ENCODE measurements at places on chromosomes 1 and 21.
A peak's percentile ranks its signal among the peaks of the same experiment; 100 is the strongest.

DNA sequence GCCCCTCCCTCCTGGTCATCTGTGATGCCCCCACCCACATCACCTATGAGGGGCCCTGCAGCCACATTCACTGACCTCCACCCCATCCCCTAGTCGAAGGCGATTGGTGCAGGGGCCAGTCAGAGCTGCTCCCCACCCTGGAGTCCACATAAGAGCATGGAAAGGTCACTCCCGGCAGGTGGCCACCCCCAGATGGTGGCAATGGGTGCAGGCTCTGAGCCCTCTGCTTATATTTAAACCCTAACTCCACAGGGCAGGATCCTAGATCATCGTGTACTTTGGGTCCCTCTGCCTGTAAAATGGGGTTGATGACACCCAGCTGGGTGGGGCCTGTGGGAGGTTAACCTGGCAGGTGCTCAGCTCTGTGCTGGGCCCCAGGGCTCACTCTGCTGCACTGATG lies 186.8 kb upstream of the C1orf174 start:
- no peak for DNase-seq

DNA sequence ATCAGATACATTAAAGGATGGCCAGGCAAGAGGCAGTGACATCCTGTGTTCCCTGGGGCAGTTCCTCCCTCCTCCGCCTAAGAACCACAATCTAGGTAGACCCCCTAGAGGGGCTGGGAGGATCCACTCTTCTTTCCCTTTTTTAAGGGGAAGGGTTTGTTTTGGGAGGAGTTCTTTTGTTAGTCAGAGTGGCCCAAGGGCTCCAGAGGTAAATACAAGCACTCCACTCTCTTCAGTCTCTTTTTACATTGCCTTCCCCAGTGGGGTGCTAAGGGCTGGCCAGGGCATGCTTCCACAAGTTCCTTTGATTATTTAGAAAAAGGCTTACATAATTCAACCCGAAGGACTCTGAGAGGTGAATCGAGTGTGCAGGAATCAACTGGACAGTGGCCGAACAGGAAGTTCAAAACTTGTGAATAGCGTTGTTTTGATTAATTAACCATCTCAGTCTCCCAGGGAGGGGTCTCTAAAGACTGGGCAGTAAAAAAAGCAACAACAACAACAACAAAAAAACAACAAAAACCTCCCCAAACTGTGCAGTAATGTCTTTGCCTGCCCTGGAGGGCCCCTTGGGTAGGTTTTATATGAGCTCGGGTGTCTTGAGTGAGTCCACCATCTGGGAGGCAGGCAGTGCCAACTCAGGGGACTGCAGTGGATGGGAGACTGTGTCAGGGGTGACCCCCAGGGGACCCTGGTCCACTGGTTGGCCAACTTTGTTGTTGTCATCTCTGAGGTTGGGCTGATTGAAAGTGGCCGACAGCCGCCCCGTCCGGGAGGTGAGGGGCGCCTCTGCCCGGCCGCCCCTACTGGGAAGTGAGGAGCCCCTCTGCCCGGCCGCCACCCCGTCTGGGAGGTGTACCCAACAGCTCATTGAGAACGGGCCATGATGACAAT lies 33.2 kb upstream of the ENO1 start:
- no peak for DNase-seq

DNA sequence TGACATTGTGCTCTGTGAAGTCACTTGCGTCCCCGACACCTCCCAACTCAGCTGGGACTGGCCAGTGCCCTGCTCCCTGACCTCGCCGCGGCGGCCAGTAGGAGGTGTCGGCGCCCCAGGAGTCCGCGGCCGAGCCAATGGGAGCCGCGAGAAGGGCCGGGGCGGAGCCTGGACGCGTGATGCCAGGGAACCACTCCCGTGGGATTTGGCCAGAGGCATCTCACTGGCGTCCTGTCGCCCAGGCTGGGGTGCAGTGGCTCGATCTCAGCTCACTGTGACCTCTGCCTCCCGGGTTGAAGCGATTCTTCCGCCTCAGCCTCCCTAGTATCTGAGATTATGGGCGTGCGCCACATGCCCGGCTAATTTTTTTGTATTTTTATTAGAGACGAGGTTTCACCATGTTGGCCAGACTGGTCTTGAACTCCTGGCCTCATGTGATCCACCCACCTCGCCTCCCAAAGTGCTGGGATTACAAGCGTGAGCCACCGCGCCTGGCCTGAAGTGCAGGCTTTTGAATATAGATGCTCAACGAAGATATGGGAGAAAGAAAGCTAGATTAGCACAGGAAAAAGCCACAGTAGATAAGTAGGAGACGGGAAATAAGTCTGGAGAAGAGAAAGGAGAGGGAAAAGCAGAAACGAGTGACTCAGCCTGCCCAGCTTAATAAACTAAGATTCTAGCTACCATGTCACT lies 38.0 kb downstream of the ZBTB8OS start:
- DNase-seq, result peak; percentile 86

- no peak for DNase-seq
These were observed 231.3 kb downstream of the SETD4 start for GRCh38 chr21:35829067-35829466.

- DNase-seq, result no peak
These were observed 11.0 kb upstream of the TMEM200B start for GRCh38 chr1:29134695-29135028.

DNA sequence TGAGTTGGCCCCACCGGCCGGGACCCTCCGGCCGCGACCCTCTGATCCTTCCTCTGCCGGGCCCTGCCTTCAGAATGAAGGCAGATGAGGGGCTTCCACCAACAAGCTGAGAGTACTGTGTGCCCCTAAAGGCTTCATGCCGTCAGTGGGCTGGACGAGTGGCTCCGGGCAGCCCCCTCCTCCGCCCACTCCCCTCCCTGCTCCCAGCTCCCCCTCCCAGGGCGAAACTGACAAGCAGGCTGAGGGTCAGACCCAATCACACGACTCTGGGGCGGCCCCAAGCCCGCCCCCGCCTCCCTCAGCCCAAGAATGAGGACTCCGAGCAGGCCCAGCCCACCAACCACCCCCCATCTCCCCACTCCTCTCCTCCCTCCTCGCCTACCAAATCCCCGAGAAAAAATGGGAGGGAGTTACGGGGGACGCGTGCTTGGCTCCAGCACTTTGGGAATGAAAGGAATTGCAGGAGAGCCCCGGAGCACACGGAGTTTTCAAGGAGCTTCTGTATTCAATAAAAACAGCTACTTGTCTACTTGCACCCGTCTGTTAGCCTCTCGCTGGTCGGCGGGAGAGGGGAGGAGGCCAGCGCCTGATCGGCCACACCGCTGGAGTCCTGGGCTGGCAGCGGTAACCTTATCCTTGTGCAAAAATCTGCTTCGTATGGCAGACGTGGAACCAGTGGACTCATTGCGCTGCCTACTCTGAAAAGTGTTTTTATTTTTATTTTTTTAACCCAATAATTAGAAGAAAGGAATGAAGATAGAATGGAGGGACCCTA lies at the start of gene COL11A1:
COL11A1 (minus strand) TSS at position 147 of the 775 bp plus-strand sequence. CDS start 344 bp downstream, outside the sequence.
- no peak for DNase-seq

DNA sequence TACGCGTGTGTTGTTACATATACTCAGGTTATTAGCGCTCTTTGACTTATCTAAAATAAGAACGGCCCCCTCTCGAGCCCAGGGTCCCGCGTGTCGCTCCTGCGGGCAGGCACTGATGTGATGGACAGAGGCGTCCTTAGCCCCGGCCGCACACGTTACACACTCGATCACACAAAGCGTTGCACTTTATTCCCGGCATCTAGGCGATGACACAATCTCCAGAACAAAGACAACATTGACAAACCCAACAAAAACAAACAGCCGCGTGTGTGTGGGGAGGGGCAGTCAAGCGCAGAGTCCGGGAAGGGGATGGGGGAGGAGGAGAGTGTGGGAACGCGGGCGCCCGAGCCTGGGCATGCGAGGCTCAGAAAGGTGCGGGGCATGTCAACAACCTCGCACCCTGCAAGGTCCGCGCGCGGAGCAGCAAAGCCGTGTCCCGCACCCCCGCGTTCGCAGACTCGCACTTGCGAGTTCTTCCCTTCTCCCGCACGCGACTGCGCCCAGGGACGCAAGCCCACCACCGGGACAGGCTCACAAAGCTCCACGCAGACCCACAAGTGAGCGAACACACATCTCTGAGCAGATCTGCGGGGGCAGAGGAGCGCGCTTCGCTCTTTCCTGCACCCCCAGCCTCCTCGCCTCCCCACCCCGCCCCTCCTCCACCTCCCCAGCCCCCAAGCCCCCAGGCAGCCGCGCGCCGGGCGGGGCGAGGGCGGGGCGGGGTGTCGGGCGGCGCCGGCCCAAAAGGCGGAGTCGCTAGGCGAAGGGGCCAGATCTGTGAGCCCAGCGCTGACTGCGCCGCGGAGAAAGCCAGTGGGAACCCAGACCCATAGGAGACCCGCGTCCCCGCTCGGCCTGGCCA lies at the start of gene EFNA1:
EFNA1 (plus strand) TSS at position 772 of the 862 bp plus-strand sequence. CDS start 102 bp downstream, outside the sequence.
- peak; percentile 52 for DNase-seq

DNA sequence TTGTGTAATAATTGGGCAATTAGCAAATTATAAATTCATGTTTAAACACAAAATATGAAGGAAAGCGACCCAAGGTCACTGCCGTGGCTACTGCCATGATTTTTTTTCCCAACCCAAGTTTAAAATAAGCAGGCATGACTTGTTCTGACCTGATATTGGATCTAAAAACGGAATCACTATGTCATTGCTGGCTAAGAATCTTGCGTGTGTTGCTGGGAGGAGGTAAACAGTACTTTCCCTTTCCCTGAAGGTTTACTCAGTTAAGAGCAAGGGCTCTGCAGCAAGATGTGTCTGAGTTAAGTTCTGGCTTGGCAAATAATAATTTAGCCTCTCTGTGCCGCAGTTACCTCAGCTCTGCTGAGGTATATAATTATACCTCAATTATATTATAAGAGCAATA lies 125.7 kb upstream of the L1TD1 start:
- DNase-seq, result no peak

DNA sequence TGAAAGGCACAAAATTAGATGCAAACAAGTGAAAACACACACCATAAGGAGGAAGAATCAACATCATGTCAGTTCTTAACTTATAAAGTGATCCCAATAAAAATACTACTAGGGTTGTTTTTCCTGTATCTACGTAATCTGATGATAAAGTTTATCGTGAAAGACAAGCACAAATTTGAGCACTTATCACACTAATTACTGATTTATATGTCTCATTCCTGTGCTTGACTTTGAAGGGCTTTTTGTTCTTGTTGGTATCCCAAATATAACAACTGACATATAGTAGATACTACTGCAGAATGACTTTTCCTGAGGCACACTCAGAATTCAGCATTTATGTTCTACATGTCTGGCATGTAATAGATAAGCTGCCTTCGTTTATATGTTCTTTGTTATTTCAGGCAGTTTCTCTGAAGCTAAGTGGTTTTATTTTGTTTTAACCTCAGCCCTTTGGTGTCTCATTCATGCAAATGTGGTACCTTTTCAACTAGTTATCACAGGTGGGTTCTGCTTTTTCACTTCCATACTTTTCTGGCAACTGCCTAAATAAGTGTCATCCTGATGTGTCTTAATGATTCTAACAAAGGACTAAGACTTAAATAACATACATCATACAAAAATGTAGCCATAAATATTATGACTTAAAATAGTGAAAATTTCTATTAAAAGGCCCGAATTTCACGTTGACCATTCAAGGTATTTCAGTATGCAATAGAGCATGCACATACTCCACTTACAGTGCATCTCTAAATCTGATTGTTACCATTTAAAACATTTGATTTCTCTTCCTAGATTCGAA lies 73.2 kb downstream of the LRRC8C start:
- DNase-seq, result no peak

DNA sequence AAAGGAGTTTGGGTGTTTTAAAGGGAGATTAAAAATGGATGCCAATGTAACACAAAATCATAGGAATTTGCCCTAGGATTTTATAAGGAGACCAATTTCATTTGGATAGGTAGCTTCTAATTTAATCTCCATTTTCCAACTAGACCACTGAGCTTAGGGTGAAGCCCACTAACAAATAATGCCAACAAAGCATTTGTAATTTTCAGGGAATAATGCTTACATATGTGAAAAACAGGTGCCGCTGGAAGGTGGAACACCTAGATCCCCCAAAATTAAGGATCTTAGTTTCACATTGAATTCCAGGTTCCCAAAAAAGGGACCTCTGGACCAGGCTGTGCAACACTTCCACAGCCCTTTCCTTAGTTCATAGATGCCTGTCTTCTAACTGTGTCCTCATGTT lies 66.2 kb upstream of the B3GALT5 start:
- no peak for DNase-seq

DNA sequence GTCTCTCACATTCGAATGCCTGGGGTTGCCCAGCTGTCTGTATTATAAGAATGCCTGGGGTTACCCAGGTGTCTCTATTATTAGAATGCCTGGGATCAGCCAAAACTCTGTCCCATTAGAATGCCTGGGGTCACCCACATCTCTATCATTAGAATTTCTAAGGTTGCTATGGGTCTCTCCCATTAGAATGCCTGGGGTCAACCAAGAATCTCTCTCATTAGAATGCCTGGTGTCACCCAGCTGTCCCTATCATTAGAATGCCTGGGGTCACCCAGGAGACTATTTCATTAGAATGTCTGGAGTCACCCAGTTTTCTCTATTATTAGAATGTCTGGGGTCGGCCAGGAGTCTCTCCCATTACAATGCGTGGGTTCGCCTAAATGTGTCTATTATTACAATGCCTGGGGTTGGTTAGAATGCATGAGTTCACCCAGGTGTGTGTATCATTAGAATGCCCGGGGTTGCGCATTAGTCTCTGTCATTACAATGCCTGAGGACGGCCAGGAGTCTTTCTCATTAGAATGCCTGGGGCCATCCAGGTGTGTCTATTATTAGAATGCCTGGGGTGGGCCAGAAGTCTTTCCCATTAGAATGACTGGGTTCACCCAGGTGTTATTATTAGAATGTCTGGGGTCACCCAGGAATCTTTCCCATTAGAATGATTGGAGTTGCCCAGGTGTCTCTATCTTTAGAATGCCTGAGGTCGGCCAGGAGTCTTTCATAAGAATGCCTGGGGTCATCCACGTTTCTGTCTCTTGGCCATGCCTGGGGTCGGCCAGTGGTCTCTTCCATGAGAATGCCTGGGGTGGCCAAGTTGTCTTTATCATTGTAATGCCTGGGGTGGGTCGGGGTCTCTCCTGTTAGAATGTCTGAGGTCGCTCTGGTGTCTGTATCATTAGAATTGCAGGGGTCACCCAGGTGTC lies 59.6 kb downstream of the RNF187 start:
- no peak for DNase-seq

- DNase-seq, result no peak
These were observed 78.7 kb downstream of the ATP1A1 start for GRCh38 chr1:116451702-116452101.

DNA sequence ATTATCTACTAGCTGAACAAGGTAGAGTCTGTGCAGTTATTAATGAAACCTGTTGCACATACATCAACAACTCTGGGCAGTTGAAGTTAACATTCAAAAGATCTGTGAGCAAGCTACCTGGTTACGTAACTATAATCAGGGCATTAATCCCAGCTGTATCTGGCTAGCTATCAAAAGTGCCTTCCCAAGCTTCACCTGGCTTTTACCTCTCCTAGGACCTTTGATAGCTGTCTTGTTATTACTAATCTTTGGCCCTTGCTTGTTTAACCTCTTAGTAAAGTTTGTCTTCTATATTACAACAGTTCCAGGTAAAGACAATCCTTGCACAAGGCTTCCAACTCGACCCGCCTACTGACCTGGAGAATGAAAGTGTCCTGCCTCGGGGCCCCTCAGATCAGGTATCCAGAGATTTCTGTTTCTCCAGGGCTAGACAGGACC lies 29.6 kb upstream of the SLC6A9 start:
- DNase-seq, result no peak

- DNase-seq, result peak; percentile 68
These were observed 229.7 kb upstream of the CACYBP start for GRCh38 chr1:174769961-174770549.

- DNase-seq, result no peak
These were observed 17.3 kb downstream of the GBP1 start for GRCh38 chr1:89047734-89048133.

- DNase-seq, result peak; percentile 78
These were observed 47.6 kb upstream of the SAMD13 start for GRCh38 chr1:84253891-84254290.

GRCh38 chr1:46068525-46068924 lies 63.9 kb downstream of the PIK3R3 start:
- no peak for DNase-seq
